Muscle of arm (tissue), 14 donors: ENCODE measurements at places on chromosomes 6 and 20.

GRCh38 chr6:85157311-85157710 lies 292.6 kb upstream of the NT5E start:
- no peak for DNase-seq

- no peak for DNase-seq
Measured at GRCh38 chr6:133245422-133245903, 4.3 kb downstream of the EYA4 start.

DNA sequence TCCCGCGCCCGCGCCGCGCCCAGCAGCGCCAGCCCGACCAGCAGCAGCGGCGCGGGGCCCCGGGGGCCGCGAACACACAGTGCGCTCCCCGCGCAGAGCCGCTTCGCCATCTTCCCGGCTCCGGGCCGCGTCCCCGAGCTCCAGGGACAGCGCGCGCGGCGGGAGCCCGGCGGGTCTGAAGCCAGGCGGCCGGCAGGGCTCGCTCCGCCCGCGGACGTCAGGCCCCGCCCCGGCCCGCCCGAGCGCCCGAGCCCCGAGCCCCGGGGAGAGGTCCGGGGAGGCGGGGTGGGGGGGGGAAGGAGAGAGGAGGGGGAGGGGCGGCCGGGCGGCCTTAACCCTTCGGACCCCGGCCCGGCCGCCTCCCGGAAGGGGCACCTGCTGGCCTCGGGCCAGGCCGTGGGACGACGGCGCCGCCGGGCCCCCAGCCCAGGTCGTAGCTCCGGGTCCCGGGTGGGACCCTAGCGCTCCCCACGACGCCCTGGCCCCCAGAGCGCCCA lies at the start of gene LAMA5:
Gene LAMA5 (minus strand): TSS at position 177 of the 497 bp plus-strand sequence. CDS start 67 bp downstream, at position 110.
- DNase-seq: no peak

- DNase-seq: no peak
Measured at GRCh38 chr20:62042025-62042820, 23.5 kb downstream of the TAF4 start.

DNA sequence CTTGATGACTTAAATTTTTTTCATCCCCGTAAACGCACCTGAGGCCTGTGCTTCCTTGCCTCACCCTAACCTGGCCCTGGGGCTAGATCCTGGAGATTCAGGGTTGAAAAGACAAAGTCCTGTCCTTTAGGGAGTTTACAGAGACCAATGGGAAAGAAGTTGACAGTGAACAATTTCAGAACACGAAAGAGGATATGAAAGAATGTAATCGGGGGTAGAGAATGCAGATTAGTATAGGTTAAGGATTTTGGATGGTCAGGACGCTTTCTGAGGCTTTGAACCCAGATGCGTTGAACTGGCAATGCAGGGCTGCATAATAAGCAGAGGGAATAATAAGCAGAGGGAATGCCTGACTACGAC lies 1.7 kb upstream of the FBXO5 start:
- DNase-seq: no peak

- DNase-seq: no peak
Measured at GRCh38 chr20:15011631-15012030, 674.2 kb upstream of the FLRT3 start.

DNA sequence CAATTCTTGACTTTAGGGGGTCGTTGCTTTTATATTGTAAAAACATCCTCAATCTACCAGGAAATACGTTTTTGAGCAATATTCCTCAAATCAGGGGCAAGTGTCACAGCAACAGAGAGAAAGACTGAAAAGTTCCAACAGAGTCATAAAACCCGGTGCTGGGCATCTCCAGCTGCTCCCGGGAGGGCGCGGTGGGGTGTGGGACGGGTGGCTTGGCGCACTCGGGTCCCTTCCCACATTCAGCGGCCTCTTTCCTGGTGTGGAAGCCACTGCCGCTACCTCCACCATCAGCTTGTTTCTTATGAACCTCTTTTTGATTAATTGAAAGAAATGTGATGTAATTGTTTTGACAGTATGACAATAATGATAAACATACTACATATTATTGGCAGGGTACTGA lies 98.2 kb downstream of the IRF4 start:
- DNase-seq: no peak

DNA sequence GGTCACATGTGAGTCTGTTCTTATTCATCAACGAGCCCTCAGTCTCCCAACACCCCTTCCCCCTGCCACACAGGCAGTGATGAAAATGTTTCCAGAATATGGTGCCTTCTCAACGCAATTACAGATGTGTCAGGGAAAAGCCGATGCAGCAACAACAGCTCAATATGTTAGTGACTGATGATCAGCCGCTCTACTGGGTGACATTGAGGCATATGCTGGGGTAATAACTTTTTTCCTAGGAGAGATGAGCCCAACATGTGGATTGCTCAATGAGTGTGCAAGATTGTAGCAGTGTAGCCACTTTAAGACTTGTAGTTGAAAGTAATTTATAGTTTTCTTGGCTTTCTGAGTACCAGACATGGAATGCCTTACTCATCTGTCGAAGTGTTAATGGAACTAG lies 49.4 kb downstream of the DTD1 start:
- no peak for DNase-seq

DNA sequence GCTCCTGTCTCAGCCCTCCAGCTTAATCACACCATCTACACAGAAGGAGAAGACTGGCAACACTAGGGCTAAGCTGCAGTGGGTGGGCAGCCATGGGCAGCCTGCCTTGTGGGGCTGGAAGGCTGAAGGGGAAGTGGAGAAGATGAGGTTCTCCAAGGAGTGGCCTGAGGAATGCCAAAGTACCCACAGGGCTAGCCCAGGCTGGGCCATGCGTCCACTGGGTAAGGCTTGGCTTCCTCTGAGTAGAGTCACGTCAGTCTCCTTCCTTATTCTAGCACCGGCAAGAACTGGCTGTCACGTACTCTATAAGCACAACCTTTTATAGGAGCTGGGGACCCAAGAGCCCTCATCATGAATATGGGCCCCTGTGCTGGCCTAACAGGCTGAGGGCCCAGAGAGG lies 110.6 kb upstream of the SIRPA start:
- DNase-seq: no peak

- peak; percentile 40 for DNase-seq
Measured at GRCh38 chr6:19181211-19181610, 656.0 kb upstream of the ID4 start.

DNA sequence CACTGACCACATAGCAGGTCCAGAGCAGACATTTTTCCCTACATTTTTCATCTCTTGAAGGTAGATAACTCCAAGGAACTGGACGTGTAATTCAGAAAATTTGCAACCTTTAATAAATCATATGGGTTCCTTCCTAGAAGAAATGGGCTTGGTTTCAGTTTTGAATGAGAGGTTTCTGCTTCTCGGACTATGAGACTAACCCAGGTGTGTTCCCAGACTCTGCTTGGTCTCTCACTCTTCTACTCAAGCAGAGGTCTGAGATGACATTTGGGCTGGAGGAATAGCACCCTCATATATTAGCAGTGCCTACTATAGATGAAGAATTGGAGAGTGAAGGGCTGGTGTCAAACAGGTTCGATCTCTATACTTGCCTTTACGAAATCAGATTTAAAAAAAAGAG lies 231.2 kb downstream of the DOK5 start:
- DNase-seq: no peak

DNA sequence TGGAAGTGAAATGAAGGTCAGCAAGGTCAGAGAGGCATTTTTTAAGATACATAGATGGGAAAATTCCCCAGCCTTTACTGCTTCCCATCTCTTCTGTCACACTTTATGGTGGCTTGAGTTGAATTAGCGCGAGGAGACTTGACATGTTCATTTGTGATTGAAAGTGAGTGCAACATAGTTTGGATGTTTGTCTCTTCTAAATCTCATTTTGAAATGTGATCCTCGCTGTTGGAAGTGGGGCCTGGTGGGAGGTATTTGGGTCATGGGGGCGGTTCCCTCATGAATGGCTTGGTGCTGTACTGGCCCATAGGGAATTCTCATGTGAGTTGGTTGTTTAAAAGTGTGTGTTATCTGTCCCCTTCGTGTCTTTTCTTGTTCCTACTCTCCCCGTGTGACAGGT lies 237.2 kb downstream of the CDKAL1 start:
- DNase-seq: no peak

- DNase-seq: no peak
Measured at GRCh38 chr20:20740541-20740940, 28.1 kb upstream of the RALGAPA2 start.

GRCh38 chr6:135116571-135116970 lies 61.9 kb upstream of the HBS1L start:
- no peak for DNase-seq

DNA sequence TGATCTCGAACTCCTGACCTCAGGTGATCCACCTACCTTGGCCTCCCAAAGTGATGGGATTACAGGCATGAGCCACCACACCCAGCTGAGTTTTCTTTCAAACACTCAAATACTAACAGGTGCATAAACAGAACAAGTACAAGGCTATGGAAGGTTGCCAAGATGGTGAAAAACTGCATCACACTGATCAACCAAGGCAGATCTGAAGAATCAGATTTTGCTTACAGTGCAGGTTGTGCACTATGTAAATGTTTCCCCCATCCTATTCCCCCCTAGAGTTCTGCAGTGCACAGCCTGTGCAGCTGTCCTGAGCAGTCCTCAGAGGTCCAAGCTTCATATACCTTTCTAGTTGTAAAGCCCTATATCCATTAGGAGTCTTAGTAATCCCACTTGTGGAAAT lies 73.0 kb downstream of the GFRA4 start:
- DNase-seq: no peak

DNA sequence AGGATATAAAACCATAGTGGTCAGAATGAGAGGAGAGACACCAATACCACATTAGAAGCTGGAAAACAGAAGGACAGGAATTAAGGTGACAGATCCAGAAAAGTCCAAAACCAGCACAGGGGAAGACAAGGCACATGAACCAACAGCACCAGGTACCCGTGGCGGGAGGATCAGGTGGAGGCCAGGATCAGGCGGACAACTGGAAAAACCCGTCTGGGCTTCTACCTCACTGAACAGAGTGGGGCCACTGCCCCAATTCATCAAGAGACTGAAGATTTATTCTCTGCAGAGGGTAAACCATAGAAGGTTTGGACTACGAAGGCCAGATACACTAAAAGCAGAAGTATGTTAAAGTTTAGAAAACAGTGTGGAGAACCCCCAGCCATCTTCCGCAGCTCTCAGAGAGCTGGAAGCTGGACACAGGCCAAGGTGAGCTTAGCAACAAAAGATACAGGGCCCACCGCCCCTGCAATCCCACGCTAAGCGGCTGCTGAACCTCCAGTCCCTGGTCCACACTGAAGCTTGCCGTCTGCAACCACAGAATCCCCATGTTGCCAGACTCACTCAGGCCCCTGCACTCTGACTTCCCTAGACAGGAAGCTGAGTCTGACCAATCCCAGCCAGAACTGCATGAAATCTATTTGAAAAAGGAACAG lies 29.9 kb downstream of the ABHD12 start:
- DNase-seq: peak; percentile 14

DNA sequence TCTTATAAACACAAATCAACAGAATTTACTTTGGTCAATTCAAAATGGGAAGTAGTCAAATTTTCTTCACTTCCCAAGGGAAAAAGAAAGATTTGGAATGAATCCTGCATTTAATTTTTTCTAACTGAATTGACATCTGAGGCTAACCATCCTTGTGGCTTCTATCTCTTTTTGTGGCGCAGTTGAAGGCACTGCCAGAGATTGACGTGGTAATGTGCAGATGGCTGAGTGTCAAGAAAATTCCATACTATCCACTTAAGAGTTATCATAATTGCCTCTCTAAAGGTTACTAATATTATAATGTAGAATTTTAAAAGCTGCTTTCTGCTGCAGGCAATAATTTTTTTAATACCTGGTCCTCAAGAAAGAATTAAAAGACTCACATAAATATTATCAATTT lies 162.3 kb downstream of the KLHL32 start:
- DNase-seq: no peak

- peak; percentile 28 for DNase-seq
Measured at GRCh38 chr6:125974214-125974866, 12.0 kb upstream of the TRMT11 start.

DNA sequence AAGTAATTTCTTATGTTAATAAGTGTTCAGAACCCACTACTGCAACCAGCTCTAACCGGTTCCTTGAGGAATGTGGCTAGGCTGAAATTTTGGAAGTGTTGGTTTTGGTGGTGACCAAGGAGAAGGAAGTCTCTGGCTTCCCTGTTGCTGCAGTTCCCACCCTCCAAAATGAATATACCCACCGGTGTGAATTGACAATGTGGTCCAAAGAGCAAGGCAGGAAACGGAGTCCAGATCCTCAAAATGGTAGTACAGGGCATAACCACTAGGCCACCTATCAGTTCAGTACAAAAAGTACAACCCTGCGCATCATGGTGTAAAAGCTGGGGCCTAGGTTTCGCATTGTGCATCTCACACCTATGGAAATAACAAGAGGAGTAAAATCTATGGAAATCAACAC lies 2.8 kb downstream of the ADNP start:
- no peak for DNase-seq

- no peak for DNase-seq
Measured at GRCh38 chr20:15026759-15027158, 689.3 kb upstream of the FLRT3 start.

DNA sequence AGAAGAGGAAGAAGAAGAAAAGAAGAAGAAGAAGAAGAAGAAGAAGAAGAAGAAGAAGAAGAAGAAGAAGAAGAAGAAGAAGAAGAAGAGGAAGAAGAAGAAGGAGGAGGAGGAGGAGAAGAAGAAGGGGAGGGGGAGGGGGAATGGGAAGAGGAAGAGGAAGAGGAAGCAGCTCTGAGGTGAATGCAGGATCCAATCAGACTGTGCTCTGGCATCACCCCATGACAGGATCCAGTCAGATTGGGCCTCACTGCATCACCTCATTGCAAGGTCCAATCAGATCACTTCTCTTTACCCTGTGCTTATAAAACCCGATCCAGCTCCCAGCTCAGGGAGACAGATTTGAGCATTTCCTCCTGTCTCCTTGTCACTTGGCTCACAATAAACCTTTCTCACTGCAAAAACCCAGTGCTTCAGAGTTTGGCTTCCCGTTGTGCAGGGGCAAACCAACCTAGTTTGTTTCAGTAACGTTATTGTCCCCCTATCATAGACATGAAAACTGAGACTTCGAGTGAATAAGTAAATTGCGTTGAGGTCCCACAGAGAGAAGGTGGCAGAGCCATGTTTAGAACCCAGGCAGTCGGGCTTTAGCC lies 28.6 kb upstream of the YWHAB start:
- DNase-seq: no peak

DNA sequence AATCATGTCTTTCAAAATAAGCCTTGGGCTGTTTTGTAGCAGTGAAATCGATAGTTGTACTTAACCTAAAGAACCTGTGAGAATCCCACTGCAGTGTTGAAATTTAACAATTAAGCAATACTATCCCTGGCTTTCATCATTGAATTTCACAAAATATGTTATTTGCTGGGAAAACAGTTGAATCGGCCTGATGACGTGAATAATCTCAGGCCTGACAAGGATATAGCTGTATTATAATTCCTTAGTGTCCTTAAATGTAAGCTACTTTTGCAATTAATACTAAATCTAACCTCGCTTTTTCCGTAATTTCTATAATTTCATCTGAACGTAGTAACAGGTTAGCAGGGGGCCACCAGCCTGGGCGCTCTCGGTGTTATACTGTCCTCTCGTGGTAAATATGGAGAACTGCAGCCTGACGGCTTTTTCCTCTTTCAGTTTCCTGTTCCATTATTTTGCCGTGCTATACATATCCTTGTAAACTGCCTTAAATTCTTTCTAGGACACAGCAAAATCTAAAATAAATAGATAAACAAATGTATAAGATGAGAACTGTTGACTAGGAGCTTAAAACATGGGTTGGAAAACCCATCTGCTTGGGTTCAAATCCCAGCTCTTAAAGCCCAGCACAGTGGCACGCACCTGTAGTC lies 24.0 kb downstream of the MTFR2 start:
- DNase-seq: peak; percentile 73

- no peak for DNase-seq
Measured at GRCh38 chr6:164168595-164168994, 754.1 kb downstream of the QKI start.
